ENCODE measurements at places on chromosomes 13 and 19.
A peak's percentile ranks its signal among the peaks of the same experiment; 100 is the strongest.

DNA sequence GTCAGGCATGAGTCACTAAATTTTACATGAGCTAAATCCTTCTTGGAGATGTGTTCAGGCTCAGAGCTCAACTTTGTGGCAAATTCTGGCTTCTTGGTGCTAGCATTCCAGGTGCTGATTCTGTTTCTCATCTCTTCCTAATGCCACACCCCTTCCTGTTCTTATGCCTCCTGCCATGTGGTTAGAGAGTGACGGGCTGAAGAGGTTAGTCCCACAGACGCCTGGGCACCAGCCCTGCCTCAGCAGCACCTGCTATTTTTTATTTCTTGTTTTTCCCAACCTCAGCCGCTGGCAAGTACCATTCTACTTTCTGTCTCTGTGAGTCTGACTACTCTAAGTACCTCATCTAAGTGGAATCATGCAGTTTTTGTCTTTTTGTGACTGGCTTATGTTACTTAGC, 329.5 kb downstream of the KCNRG start:
- no peak for DNase-seq

GRCh38 chr19:6362351-6362801, 1.0 kb downstream of the CLPP start:
- DNase-seq: peak; percentile 73

DNA sequence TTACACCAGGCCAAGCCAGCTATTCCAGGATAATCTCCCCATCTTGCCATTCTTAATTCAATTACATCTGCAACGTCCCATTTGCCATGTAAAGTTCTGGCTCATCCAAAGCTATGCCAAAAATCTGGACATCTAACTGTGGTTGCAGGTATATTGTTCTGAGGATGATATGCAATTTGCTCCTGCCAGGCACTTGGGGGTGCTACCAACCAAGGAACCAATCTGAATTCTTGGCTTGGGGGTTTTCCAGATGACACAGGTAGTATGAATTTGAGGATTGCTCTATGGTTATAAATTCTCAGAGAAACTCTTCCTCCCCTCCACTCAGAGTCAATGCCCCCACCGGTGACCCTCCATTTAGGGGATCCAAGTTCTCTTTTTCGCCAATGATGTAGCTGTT, 33.0 kb downstream of the CRYL1 start:
- DNase-seq: no peak

GRCh38 chr19:13502231-13502630, 4.0 kb downstream of the CACNA1A start:
- no peak for DNase-seq

- DNase-seq: no peak
Measured at GRCh38 chr13:105336706-105337576, 1198.5 kb downstream of the EFNB2 start.

GRCh38 chr19:6660930-6661329, 9.0 kb downstream of the TNFSF14 start:
- DNase-seq: no peak

- no peak for DNase-seq
Measured at GRCh38 chr19:35860818-35861639, 4.3 kb downstream of the KIRREL2 start.

- peak; percentile 92 for DNase-seq
Measured at GRCh38 chr19:7197760-7198696, 96.2 kb downstream of the INSR start.

DNA sequence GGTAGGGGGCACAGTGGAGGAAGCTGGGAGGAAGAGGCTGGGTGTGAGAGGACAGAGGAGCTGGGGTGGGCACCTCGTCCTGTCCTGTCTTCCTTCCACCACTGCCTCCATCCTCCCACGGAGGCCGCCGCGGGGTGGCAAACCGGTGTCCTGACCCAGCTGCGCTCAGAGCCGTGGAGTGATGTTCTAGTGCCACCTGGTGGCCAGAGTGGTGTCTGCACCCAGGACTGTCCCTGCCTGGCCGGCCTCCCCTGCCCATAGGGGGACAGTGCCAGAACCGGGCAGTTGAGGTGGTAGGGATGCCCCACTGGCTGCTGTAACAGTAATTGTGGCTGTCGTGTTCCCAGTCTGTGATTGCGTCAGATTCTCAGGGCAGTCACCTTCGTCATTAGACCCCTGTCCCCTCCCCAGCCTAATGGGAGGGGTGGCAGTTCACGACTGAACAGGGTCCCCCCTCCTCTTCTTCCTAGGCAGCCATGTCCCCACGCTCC, 11.1 kb upstream of the ARRDC2 start:
- DNase-seq: peak; percentile 90

DNA sequence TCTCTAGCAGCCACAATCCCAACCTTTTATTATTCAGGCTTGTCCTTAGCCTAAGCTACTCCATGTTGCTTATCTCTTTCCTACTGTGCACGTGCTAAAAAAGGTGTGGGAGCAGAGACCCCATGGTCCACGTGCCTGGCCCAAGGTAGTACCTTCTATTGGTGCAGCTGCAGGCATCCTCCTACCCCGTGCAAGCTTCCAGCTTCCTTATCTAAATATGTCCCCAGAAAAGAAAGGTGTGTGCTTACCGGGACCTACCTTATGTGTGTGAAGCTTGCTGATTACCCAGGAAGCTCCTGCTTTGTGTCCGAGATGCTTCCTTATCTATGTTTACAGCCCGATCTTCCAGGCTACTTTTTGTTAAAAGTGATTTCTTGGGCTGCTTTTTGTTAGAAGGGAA, 2382.4 kb downstream of the PCDH9 start:
- DNase-seq: no peak

- DNase-seq: no peak
Measured at GRCh38 chr19:12886651-12886968, 391 bp downstream of the KLF1 start.

- DNase-seq: no peak
Measured at GRCh38 chr19:3879656-3880055, 829 bp upstream of the ATCAY start.

GRCh38 chr13:91778123-91778522, 379.7 kb downstream of the GPC5 start:
- DNase-seq: no peak

DNA sequence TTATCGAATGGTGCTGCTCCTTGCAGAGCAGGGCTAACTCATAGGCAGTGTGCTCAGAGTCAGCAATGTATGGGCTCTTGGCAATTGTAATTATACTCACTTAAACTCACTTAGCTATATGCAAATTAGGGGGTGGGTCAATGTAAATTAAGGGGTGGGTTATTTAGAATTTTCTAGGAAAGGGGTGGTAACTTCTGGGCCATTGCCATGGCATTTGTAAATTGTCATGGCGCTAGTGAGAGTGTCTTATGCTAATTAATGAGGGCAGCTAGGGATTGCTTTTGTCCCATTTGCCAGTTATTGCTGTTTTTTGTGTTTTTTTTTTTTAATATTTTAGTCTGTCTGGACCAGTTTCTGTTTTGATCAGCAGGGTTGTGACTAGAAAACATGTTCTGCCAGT, 68.4 kb downstream of the DIAPH3 start:
- DNase-seq: no peak

GRCh38 chr13:93771782-93772181, 545.2 kb downstream of the GPC6 start:
- no peak for DNase-seq

- DNase-seq: no peak
Measured at GRCh38 chr19:34409189-34410164, 5.3 kb downstream of the PDCD2L start.

- DNase-seq: no peak
Measured at GRCh38 chr13:79407349-79407979, 1.4 kb upstream of the RBM26 start.

GRCh38 chr19:43784981-43785808, 4.4 kb upstream of the KCNN4 start:
- peak; percentile 65 for DNase-seq

DNA sequence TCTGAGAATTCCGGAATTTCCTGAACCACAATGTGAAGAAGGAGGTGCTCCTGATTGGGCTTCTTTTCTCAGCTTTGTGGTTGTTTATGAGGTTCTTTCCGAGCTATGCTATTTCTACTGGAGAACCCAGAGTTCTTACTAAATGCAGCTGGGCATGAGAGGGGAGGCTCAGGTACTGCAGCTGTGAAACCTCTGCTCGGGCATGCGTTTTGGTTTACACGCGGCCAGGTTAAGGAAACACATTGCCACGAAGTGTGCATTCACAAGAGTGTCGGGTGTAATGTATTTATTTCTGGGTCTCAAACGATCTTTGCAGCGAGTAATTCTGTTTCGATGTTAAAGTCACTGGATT, 661 bp upstream of the MIR17HG start:
- peak; percentile 69 for DNase-seq

DNA sequence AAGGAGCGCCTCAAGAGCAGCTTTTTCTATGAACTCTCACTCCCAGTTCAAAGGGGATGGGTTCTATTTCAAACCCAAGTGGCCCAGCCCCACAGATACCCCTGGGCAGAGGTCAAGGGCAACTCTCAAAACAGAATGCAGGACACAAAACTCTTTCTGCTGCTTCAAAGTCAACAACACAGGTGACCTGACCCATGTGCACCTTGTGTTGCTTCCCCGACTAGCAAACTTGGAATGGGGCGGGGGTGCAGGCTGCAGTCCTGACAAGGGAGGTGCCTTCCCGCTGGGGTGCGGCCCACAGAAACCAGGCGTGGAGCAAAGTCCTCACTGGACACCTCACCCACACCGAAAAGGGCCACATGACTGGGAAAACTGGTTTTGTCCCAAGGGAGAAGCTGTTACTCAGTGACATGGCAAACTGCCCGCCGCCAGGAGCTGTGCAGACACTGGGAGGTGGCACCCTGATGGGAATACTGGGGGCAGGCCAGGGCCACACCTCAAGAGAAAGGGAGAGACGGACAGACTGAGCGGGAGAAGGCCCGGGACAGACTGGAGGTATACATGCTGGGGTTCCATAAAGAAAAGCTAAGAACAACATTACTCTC, 17.4 kb downstream of the ZC3H4 start:
- DNase-seq: no peak

GRCh38 chr13:113403255-113404104, 39.5 kb upstream of the GRTP1 start:
- DNase-seq: no peak

DNA sequence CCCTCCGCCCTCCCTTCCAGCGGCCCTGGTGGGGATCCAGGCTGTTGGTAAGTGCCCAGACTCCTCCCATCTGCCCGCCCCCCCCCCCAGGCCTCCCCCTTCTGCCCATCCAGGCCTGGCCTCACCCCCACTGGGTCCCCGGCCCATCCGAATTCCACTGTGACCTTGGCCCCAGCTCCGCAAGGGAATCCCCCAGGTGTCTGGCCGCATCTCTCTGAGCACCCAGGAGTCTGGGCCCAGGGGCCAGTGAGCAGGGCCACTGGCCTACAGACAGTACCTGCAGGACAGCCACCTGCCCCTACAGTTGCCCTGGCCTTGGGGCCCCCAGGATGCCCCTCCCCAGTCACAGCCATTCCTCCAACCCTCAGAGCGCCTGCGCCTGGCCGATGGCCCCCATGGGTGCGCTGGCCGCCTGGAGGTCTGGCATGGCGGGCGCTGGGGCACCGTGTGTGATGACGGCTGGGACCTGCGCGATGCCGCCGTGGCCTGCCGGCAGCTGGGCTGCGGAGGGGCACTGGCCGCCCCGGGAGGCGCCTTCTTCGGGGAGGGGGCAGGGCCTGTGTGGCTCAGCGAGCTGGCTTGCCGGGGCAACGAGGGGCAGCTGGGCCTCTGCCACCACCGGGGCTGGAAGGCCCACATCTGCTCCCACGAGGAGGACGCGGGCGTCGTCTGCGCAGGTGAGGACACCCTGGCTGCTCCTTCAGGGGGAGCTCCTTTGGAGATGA, 912 bp downstream of the SSC5D start:
- DNase-seq: no peak

GRCh38 chr19:35741203-35741515, 1.1 kb downstream of the IGFLR1 start:
- DNase-seq: no peak

DNA sequence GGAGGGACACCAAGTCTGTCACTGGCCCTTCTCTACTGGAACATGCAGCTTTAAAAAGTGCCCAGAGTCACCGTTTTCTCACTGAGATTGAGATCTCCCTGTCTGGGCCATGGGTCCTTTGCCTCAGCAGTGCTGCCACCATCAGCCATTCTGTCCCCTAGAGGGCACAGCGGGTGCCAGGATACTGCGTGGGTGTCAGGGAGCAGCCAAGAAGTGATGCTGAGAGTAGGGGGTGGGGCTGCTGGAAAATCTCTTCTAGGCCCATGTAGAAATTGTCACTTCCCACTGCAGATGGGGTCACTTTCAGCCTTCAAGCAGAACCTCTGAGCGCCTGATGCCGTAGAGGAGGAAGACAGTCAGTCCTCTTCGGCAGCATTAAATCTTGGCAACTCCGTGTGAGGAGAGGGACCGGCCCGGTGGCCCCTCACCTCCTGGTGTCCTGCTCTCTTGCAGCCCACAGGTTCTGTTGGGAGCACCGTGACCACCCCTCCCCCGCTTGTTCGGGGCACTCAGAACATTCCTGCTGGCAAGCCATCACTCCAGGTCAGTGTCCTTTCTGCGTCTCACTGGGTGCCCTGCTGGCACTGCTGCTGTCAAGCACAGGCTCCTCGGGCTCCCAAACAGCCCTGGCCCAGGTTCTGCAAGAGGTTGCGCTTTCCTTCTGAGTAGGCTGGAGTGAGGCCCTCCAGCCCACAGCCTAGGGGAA, 21.4 kb downstream of the TSSK6 start:
- DNase-seq: no peak

DNA sequence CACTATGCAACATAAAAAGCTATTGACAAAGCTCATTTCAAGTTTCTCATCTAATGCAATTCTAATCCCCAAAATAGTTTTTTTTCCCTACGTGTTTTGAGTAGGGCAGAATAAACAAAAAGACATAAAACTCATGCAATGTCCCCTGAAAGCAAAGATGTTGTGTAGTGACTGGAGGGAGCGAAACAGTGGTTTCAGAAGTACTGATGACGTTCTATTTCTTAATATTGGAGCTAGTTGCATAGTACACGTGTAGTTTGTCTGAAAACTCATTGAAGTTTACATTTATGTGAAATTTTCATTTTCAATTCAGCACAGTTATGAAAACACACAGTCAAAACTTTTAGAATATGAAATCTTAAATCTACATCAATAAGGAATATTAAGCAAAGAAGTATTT, 31.6 kb downstream of the USP12 start:
- no peak for DNase-seq

DNA sequence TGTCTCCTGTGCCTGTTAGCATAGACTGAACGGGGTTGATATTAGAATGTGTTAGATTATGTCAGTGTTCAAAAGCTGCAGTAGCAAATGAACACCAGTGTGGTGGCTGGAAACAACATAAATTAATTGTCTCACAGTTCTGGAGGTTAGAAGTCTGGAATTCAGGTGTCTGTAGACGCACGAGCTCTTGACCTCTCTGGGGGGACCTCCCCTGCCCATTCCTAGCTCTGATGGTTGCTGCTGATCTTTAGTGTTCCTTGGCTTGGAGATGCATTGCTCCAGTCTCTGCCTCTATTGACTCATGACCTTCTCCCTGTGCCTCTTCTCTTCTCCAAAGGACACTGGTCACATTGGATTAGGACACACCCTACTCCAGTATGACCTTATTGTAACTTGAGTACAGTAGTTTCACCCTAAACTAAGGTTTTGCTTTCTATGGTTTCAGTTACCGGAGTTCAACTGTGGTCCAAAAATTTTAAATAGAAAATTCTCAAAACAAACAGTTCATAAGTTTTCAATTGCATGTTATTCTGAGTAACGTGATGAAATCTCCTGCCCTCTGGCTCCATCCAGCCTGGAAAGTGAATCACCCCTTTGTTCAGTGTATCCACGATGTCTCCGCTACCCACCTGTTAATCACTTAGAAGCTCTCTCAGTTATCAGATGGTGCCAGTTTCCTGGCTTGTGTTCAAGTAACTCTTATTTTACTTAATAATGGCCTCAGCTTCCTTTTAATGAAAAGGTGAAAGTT, 273.2 kb downstream of the MYO16 start:
- DNase-seq: no peak
